ENCODE measurements at places on chromosomes 1 and 21. TPM values are rescaled to one million over a fixed set of nuclear protein-coding genes. Genes with fewer than 3 reads are reported as not detected.

The SEMA4A gene
- 0.51 TPM for total RNA-seq

The FCGR3B gene
- not detected for total RNA-seq

The DNAJC28 gene
- total RNA-seq: 0.89 TPM

The TTC24 gene
- not detected for total RNA-seq

The MMEL1 gene
- total RNA-seq: 3.6 TPM

The TSACC gene
- total RNA-seq: not detected

The HAO2 gene
- total RNA-seq: under 0.01 TPM

The NEK2 gene
- total RNA-seq: 18.5 TPM

The TMEM50A gene
- total RNA-seq: 192 TPM

The KLHDC8A gene
- total RNA-seq: not detected

The NBPF4 gene
- not detected for total RNA-seq

The CYYR1 gene
- total RNA-seq: 8.7 TPM

Measured in dermis microvascular lymphatic vessel endothelial cell (primary cell).